ENCODE measurements at places on chromosomes 3 and 15.

- no peak for DNase-seq
Observed at GRCh38 chr3:174202116-174202515, 657.0 kb upstream of the NAALADL2 start.

DNA sequence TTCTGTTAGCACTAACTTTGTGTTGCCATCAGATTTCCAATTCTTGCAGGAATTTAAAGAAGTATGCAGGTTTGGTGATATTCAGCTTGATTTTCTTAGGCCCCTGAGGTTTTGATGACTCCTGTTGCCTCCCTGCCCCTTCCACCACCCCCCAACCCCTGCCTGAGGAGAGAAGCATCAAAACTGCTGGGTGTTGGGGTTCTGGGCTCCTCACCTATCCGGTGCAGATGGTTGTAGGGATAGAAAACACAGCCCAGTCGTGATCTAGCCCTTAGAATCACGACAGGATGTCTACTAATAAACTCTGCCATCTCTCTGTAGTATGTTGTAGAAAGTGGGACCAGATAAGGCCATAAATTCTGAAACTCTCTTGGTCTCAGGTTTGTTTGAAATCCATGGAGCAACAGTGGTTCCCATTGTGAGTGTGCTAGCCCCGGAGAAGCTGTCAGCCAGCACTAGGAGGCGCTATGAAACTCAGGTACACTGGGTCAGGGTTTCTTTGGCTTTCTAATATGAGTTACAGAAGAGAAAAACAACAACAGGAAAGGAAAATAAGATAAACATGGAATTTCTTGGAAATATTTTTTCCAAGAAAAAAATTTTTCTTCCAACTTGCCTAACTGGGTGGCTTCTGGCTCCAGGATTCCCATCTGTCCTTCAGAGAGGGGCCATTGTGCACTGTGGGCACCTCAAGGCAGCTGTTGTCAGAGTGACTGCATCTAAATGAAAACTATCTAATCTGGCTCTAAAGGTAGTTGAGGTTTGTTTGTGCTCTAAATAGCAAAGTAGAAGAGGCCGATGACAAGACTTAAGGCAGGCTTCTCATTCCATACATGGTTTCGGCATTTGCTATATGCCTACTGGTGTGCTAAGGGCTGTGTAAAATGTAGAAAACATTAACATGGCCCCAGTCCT is 8.7 kb downstream of the SRP14 start:
- DNase-seq = no peak

GRCh38 chr3:77071809-77072208 is 31.9 kb downstream of the ROBO2 start:
- DNase-seq = no peak

- no peak for DNase-seq
Observed at GRCh38 chr3:21621181-21621651, 129.8 kb downstream of the ZNF385D start.

DNA sequence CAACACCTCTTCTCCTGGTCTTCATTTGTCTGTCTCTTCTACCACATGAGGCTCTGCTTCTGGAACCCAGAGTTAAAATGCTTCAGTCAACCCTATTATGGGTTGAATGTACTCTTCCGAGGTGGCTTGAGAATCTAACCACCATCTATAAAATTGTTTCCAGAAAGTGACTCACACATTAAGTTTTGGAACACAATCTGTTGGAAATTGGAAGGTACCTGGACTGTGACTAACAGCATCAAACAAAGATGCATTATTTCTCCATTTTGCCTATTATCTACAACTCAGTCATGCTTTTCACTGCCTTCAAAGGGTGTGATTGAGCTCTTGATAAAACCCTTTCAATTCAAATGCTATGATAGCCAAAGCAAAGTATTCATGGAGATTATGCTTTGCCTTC is 499.0 kb upstream of the SEMA6D start:
- DNase-seq = no peak

DNA sequence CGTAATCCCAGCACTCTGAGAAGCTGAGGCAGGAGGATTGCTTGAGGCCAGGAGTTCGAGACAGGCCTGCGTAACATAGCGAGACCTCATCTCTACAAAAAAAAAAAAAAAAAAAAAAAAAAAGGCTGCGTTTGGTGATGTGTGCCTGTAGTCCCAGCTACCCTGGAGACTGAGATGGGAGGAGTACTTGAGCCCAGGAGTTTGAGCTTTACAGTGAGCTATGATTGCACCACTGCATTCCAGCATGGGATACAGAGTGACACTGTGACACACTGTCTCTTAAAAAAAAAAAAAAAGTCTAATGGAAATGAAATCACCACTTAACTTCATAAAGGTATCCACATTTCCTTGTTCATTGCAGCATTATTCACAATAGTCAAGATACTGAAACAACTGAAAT is 65.5 kb downstream of the THBS1 start:
- no peak for DNase-seq

GRCh38 chr3:179432021-179432420 is 19.2 kb downstream of the GNB4 start:
- no peak for DNase-seq

- no peak for DNase-seq
Observed at GRCh38 chr3:123015596-123015995, 12.0 kb downstream of the SEMA5B start.

DNA sequence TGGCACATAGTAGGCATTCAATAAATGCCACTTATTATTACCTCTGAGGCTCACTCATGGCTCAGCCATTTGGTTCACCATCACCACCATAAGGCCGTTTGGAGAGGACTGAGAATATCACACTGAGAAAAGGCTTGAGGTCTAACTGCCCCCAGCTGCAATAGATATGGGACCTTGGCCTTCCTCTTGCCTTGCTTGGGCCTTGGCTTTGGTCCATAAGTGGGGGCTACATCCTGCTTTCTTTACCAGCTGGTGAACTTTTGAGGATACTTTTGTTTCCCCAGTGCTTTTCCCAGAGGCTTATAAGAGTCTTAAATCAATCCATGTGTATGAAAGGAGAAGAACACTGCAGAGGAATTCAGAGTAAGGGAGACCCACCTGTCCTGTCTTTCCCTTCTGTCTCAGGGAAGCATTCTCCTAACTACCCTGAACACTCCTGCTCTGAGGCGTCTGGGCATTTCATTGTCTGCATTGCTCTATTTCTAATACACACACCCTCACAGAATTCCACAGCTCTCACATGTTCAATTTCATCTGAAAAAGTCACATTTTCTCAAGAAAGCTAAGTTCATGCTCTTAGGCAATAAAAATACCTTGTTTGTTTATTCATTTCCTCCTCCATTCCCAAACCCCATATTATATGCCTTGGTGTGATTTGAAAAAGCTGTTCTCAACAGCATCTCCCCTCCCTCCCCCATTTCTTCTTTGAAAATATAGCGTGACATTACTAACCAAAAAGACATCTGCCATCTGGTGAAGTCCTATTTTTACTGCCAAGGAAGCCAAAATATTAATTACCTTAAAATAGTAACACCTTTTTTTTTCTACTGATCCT is 22.5 kb upstream of the KCNMB2 start:
- no peak for DNase-seq

- DNase-seq = no peak
Observed at GRCh38 chr3:32586356-32586755, 15.7 kb upstream of the DYNC1LI1 start.

DNA sequence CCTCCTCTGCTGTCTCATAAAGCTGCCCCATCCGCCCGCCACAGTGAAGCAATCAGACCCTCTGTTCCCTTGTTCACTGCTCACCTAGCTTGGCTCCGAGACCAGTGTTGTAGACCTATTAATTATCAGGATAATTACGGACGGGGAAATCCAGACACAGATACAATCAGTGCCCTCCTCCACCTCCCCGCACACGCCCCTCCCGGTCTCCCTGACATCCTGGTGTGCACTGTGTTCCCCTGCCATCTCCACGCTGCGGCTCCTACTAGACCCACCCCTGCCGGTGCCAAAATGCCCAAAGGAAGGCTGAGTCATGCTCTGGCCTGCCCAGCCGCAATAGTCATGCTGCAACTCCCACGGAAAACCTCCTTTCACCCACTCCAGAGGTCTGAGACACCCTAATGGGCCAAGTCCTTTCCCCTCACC is 277.3 kb upstream of the TLE3 start:
- no peak for DNase-seq

- DNase-seq = peak; percentile 27
Observed at GRCh38 chr15:31488437-31489204, 162.0 kb downstream of the KLF13 start.

DNA sequence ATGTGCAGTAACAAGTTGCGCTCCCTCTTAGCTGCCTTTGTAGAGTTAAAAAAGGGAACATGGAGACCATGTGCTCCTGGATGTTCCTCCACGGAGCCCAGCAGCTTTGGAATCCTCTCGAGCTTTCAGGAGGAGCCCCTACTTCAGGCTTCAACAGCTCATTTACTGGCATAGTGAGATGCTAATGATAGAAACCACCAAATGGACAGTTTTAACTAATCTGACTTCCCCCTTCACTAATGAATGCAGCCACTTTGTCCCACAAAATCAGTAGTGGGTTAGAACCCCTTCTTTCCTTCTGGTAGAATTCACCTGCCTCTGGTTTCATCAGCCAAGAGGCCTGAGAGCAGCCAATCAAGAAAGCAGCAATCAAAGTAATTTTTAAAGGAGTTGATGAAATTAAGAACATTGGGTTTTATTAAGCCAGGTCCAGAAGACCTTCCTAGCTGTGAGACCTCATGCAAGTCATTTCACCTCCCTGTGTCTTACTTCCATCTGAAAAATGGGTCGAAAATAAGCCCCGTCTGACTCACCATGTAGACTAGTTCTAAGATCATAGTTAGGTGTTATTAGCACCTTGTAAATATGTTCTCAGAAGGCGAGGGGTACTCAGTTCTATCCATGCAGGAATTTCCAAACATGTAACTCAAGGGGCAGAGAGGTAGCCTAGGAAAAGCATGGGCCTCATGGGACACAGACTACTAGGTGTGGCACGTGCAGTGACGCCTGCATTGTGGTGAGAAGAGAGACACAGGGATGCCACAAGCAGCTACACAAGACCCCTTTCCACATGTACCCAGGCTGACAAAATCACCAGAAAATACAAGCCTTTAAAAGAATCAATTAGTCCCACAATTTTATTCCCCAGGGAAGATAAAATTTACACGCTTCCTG is 179.7 kb upstream of the LPP start:
- no peak for DNase-seq
